Progenitor cell of endocrine pancreas (in vitro differentiated cells): ENCODE measurements at places on chromosomes 13 and 19. TPM values are rescaled to one million over a fixed set of nuclear protein-coding genes. Genes with fewer than 3 reads are reported as not detected.

- H3K4me3 ChIP-seq: no peak overlapping the region
- no peaks in the 10 kb centered on the region for H3K36me3 ChIP-seq
- no peak for DNase-seq
- H3K4me1 ChIP-seq: no peaks in the 10 kb centered on the region
- no peak overlapping the region for H3K27ac ChIP-seq
- H3K27me3 ChIP-seq: no peaks in the 10 kb centered on the region
Observed at GRCh38 chr13:67438465-67438864, 208.3 kb upstream of the PCDH9 start.

- peak overlapping the region; percentile 64 for H3K27ac ChIP-seq
- H3K4me3 ChIP-seq: no peak overlapping the region
- peaks cover 9% of the 10 kb centered on the region for H3K4me1 ChIP-seq
- H3K27me3 ChIP-seq: no peaks in the 10 kb centered on the region
Observed at GRCh38 chr19:9070066-9070465, 16.8 kb upstream of the OR1M1 start.

The LILRA1 gene
- total RNA-seq: not detected in 2 replicates

The FUT2 gene
- total RNA-seq: 1.4 and 2.4 TPM in 2 replicates

DNA sequence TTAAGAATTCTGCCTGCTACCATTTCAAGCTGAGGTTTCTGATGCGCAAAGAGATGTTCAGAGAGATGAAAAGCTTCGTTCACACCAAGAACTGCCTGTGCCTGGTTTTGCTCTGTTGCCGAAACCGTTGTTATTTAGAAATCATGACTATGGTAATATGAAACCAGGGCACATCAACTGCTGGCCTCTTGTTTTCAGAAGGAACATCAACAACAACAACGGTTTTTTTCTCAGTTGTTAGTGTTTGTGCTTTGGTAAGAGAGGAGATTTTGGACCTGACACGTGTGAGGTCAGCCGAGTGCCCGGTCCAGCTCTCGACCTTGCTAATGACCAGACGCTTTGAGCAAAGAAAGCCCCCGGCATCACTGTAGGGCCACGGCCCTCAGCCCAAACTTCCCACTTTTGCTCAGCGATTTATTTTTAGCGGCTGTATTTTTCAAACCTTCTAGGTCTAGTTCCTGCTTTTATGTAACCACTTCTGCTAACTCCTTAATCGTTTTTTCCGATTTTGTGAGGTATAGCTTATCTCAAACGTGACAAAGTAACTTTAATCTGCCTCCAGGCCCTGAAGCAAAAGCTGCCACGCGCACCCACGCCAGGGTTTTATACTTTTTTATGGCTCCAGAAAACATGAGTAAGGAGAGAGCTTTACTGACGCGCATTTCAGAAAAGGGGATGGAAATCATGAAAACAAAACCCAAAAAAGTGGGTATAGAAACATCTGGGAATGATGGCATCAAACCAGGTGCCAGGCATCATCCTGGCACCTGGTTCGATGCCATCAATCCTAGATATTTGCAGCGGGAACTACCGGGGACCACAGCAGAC lies 42.0 kb downstream of the KLF2 start:
- peaks cover 8% of the 10 kb centered on the region for H3K4me1 ChIP-seq
- peaks cover 3% of the 10 kb centered on the region for H3K36me3 ChIP-seq
- H3K4me3 ChIP-seq: no peak overlapping the region

- H3K27me3 ChIP-seq: no peaks in the 10 kb centered on the region
- H3K4me1 ChIP-seq: peaks cover 17% of the 10 kb centered on the region
- H3K4me3 ChIP-seq: no peak overlapping the region
- no peak for DNase-seq
- peaks cover 10% of the 10 kb centered on the region for H3K36me3 ChIP-seq
Observed at GRCh38 chr19:46890423-46891170, 29.8 kb downstream of the ARHGAP35 start.
